ENCODE measurements at places on chromosomes 16 and 17.

- DNase-seq = no peak
Observed at GRCh38 chr17:17723354-17724261, 42.4 kb downstream of the RAI1 start.

DNA sequence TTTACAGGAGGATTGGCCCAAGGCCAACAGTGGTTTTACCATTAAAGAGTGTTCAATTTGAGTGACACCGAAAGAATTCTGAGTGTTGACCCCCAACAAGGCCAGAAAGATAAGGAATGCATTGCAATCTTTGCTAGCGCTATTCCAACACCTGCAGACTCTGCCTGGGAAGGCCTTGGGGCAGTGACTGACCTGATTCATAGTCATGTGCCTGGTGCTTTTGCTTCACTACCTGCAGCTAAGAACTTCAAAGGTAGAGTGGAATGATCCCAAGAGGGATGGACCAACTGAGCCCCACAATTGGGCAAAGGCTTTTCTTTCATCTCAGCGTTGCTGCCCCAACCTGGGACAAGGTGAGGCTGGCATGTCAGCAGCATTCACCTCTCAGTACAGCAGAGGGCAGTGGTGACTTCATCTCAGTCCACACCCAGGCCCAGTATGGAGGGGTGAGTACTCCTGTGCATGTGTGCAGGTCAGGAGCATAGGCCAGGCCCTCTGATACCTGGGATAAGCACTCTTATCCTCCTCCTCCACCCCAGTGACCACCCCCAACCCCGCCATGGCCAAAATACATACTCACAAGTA, 149.6 kb upstream of the GNAO1 start:
- DNase-seq = no peak

- DNase-seq = no peak
Observed at GRCh38 chr17:69056179-69056823, 4.4 kb downstream of the ABCA9 start.

GRCh38 chr17:29844339-29845048, 85.5 kb downstream of the SSH2 start:
- no peak for DNase-seq

DNA sequence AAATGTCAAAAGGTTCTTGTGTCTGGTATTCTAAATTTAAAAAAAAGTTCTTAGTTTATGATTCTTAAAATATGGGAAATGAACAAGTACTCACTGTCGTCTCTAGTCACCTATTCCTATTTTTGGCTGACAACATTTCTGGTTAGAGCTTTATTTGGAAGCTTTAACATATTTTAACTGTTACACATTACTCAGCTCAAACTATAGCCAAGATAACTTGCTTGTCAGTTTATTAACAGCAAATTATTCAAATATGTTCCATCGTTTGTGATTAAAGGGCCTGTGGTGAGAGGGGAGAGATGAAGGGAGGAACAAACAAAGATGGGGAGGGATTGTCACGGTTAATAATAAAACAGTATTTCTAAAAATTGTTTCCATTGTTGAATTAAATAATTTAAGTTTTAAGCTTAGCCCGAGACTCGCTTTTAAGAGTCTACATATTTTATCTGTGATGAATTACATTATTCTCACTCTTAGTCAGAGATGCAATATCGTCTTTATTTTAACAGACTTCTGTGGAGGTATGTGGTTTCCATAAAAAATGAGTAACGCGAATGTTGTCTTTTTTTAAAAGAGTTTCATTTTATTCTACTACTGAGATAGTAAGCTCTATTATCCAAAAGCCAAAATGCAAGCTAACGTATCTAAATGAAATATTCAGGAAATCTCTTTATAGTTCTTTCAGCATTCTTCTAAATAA, 321.9 kb upstream of the PMFBP1 start:
- DNase-seq = no peak

DNA sequence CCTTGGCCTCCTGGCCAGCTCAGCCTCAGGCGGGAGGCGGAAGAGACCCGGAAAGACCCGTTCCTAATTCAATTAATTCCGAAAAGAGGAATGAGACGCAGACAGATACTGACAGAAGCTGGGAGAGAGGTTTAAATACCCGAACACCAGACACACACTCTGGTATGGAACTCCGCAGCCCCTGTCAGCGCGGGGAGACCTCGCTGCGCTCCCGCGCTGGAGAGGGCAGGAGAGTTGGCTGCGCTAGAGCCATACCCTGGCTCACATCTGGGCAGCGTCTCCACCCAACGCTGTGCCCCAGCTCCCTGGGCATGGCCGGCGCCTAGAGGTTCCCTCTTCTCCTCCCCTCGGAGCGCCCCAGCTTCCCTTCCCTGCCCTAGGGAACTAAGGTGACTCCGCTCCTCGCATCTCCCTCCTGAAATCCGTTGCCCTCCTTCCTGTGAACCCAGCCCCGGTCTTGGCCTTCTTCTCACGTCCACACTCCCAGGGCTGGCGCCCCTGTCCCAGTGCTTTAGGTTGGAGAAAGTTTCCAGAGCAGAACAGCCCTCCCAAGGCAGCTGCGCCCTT, 8.0 kb downstream of the NEUROD2 start:
- no peak for DNase-seq

- DNase-seq = no peak
Observed at GRCh38 chr17:62791235-62791734, 16.8 kb downstream of the MARCHF10 start.

DNA sequence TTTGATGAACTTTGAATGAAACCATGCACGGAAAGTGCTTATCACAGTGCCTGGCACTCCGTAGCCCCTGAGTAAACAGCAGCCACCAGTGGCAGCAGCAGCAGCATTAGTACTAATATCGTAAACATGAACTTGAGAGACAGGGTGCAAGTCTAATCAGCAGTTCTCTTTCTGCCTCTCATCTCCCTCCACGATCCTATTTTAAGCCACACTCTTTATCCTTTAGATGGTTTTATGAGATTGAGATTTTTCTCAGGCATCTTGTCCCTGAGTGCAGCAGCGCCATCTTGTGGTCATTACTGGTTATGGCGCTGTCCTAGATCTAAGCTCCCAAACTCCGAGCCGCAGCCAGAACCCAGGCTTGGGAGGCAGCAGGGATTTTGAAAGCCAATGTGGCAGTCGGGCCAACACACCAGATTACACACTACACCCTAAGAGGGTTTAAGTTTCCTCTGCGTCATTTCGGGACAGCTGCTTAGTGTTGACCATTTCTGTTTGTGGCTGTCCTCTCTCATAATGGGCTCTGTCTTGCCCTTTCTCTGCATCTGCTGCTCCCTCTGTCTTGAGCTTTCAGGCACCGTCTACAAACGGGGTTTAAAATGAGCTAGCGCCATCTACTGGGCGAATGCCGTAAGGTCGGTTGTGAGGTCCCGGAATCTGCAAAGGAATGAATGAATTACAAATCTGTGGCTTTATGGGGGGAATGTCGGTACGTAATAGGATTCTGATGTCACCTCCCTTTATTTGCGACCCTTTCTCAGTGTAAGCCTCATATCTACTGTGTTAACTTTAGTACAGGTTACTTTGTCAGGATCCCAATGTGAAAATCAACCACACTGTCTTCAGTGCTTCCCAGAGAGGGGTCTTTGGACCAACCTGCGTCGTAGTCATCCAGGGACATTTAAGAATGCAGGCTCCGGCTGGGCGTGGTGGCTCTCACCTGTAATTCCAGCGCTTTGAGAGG, 64.5 kb downstream of the CYLD start:
- peak; percentile 78 for DNase-seq

- DNase-seq = no peak
Observed at GRCh38 chr16:51907680-51908079, 639.3 kb downstream of the TOX3 start.

DNA sequence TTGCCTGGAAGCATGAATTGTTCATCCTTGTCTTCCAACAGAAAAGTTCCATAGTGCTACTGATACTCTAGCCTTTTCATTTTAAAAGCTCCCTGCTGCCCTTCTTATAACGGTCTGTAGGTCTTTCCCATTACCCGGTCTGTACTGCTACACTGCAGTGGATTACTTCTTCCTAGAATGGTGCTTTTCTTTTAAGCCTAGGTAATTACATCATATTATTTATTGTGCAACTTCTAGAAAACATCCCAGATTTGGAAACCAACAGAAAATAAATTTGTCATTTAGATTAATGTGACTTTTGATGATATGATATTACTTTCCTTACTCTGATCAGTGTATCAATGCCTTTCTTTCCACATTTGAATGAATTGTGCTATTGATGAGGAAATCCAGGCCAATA, 199.4 kb downstream of the TANC2 start:
- DNase-seq = no peak

DNA sequence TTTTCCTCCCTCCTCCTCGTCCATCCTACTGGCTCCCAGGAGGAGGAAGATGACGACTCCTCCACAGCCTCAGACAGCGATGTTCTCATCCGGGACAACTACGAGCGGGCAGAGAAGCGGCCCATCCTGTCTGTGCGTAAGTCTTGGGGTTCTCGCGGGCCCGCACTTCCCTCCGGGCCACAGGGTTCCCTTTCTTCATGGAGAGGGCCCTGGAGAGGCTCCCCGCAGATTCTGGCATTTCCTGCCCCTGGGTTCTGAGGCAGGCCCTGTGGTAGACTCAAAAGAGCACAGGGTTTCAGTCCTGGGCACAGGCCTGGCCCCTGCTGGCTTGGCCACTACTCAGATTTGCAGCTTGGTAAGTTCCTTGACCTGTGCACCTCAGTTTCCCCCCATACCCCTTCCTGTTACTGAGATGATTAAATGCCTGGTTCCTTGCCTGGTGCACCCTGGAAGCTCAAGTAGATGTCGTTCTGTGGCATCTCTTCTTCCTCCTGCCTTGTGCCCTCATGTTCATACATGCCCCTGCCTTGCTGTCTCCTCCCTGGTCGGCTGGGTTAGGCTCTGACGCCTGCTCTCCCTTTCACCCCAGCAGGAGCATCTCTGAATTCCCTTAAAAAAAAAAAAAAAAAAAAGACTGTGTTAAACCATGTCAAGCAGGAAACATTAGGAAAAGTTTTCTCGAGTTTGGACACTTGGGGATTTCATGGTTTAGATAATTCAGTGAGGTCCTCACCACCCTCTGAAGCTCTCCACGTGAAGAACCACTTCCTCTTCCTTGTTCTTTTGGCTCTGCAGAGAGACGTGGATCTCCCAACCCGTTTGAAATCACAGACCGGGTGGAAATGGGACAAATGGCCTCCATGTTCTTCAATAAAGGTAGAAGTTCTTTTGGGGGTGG, 14.3 kb upstream of the NAT9 start:
- DNase-seq = no peak

DNA sequence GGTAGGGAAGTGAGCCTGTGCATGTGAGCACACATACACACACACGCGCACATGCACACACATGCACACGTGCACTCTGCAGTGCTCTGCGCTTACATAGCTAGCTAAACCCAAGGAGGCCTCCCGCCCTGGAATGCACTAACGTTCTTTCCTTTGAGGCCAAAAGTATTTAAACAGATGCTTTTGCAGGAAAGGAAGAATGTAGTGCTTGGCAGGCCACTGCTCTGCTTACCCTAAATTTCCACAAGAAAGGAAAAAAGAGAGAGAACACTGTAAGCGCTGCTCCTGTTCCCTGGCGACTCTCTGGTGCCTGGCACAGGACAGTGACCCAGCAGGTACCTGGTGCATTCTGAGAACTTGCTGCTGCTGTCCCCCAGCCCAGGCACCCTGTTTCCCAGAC, 31.3 kb upstream of the MRPS23 start:
- DNase-seq = no peak

DNA sequence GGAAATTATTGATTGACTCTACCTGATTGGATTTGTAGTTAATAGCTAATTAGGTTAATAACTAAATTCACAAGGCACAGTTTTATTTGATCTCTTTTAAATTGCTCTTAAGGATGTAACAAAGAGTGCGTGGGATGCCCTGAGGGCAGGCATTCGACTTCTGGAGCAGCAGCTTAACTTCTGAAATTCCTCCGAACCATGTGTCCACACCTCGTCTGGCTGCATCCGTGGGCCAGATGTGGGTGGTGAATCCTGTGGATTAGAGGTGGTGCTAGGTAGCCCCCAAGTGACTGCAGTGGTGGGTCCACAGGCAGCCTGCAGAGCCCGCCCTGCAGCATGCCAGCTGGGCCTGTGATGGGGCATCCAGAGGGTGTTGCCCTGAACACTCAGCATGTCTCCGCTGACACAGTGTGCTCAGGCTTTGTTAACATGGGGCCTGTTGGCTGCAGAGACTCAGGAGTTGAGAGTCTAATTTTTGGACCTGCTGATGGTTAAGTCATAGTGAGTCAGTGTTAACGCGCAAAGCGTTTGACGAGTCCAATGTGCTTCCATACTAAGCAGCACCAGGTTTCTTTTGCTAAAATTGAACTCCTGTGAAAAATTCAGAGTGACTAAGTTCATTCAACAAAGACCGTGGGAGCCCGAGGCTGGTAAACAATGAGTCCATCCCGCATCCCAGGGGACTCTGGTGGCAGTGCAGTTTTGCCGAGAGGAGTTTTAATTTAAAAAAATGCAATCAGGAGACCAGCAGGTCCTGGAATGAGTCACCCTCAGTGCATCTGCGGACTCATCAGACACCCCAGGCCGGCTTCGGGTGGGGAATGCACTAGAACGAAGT, 3.8 kb upstream of the NPB start:
- DNase-seq = no peak
